ENCODE measurements at places on chromosomes 6 and 20. TPM values are rescaled to one million over a fixed set of nuclear protein-coding genes. Genes with fewer than 3 reads are reported as not detected.

Gene TMEM170B
- 0.54 TPM for total RNA-seq

Gene TXLNB
- 0.13 TPM for total RNA-seq

Gene CPXM1
- total RNA-seq = not detected

Gene MDFI
- total RNA-seq = 1.4 TPM

Gene LATS1
- 20.2 TPM for total RNA-seq

Gene SIRPA
- 73.5 TPM for total RNA-seq

Gene PIGT
- total RNA-seq = 108 TPM

Gene FNDC11
- not detected for total RNA-seq

Gene MLN
- total RNA-seq = not detected

Gene LAMP5
- not detected for total RNA-seq

GRCh38 chr6:164927288-164928056 lies 381.9 kb downstream of the C6orf118 start:
- DNase-seq = peak; percentile 76

DNA sequence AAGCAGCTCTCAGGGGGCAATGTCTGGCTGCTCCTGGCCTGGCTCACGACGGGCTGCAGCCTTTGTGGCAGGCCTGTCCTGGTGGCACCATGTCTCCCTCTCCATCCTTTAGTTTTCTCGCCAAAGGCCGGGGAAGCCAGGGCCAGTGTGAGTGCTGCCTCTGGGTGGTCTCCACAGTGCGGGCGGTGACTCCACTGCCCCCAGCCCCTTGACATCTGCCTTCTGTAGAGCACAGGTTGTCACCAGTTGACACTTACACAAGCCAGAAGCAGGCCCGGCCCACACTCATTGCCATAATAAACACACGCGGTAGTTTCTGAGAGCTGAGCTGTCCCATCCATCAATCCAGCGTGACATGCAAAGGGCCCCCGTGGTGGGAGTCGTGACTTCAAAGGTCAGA lies 219.5 kb downstream of the TFAP2C start:
- DNase-seq = no peak

DNA sequence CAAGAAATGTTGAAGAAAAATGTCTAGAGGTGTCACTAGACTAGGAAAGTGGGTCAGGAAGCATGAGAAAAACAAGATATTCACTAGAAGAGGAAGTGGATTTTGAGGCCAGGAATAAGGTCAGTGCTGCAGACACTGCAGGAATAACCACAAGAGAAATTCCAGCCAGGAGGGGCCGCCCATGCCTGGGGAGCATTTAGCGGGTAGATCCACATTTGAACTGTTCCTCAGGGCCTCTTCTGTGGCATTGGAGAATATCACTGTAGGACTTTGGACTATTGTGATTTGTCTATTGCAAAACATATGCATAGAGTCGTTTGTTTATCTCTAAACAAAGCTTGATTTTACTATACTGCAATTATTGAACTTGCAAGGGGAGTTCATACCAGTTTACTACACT lies 49.6 kb upstream of the CCDC28A start:
- DNase-seq = no peak

DNA sequence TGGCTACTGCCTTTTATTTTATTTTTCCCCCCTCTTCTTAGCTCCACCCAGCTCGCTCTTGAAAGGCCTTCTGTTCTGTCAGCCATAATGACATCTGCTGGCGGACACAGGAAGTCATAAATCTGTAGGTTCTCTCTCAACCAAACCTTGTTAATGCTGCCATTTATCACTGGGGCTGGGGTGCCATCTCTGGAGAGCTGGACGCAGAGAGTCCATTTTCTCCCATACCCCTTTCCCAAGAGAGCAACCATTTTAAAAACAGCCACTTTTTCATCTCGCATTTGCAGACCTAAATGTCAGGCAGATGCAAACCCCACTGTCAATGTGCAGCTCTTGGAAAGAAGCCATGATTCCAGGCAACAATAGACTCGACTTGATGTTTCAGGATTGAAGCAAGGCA lies 13.0 kb upstream of the TSHZ2 start:
- no peak for DNase-seq

DNA sequence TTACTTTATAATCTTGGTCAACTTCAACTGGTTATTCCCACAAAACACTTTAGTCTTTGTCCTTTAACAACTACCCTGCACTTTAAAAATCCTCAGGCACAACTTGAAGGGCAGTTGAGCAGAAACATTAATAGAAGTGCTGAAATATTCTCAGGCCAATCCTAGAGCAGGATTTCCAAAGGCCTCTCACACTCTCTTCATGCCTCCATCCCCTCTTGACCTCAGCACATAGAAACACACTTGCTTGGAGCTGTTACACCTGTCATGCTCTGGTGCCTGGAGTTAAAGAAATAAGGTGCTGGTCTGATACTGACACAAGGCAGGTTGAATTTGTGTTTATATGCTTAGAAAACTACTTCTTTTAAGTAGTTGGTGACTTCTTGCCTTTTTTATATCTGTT lies 618.8 kb upstream of the POU3F2 start:
- DNase-seq = no peak

DNA sequence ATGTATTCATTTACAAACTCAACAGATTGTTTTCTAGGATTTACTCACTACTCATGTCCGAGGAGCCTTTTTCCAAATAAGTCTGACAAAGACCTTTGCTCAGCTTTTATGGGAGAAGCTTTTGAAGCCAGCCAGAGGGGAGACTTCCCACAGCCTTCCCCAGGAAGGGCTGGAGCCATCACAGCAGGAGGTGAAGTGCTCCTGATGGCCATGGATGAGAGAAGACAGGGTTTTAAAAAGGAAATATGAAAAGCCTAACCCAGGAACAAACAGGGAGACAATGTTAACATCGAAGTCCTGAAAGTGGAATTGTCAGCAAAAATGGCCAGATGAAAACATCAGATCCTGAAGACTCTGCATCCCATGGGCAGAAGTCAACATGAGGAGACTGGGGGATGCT lies 11.6 kb upstream of the TAGAP start:
- DNase-seq = no peak

DNA sequence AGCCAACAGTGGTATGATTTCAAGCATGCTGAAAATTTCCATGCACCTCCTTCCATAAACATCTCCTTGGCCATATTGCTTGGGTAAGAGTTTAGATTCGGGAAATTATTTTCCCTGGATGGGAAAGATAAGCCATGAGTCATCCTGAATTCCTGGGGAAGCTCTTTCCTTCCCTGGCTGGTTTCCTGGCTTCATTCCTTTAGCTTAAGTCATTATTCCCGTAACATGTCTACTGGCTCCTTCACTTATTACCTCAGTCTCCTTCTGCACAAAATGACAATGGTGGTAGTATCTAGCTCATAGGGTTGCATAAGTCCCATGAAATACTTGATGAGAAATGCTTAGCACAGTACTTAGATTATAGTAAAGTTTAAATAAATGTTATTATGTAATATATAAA lies 27.6 kb downstream of the TINAG start:
- DNase-seq = peak; percentile 92

DNA sequence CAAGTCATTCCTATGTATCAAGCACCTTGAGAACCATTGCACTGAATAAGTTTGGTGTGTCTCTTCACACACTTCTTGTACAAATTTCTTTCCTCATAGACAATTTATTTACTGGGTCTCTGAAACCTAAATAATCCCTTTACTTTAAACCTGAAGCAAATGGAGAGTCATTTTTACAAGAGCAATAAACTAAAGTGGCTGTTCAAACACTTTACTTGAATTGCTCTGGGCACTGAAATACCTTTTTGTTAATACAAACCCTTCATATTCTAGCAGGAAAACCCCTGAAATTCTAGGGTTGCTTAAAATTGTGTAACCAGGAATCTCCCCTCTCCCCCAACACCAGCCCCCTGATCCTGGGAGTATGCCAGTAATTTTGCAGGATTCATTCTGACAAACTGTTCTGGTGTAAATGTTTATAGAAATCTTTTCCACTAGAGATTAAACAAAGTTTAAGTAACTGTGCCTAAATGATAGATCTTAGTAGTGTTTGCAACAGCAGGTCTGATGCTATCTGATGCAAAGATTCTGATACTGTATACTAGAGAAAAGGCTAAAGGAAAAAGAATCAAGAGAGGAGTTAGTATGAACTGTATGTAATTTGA lies 13.4 kb downstream of the RSPO3 start:
- DNase-seq = no peak

DNA sequence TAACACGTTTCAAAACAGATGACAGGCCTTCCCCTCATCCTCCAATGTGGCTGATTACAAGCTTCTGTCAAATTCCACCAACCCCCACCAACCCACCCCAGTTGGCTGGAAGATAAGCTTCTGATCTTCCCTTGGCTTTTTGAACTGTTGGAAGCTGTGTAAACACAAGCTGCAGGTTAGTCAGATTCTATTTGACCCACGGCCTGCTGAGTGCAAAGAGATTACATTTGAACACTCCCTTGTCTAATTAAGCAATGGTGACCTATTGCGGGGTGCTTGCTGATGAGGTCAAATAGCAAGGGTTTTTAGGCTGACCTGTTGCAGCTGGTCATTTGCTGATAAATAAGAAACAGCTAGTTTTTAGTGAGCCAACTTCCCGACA lies 379.7 kb downstream of the BMP2 start:
- DNase-seq = no peak

DNA sequence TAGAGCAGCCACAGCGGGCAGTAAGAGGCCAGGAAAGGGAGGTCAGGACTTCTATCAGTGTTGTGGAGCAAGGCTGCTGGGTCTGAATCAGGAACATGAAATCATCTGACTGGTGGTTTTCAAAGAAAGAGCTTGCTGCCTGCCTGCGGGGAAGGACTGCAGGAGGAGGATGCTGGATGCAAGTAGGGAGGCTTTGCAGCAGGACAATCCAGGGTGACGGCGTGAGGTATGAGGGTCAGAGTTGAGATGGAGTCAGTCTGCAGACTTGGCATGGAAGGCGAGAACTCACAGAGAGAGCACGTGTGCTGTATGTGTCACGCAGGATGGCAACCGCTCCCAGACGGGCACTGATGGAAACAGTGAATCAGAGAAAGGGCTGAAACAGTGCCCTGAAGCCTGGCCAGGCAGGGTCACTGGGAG lies 59.2 kb upstream of the CD93 start:
- DNase-seq = peak; percentile 98

DNA sequence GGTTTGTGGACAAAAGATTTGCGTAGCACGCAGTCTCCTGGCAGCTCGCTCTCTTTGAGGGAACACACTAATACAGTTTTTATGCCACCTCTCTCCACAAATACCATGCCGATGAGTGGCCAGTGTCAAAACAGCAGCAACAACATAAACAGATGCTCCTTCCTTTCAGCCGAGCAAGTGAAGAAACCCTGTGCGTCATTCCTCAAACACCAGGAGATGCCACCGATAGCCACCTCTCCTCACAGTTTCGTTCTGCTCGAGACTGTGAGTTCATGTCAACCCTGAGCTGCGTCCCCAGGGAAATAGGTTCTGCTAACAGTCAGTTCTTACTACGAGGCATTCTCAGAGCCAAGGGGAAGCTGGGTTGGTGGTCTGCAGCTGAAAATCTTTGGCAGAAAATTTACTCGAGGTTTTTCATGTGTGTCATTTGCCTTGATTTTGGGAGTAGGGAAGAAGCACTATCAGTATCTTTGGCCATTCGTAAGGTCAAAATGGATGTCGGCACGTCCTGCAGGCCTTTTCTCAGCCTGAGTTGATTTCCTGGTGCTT lies 59.9 kb downstream of the EYA2 start:
- DNase-seq = peak; percentile 90

- no peak for DNase-seq
Measured at GRCh38 chr6:169967687-169968086, 216.3 kb downstream of the ERMARD start.

DNA sequence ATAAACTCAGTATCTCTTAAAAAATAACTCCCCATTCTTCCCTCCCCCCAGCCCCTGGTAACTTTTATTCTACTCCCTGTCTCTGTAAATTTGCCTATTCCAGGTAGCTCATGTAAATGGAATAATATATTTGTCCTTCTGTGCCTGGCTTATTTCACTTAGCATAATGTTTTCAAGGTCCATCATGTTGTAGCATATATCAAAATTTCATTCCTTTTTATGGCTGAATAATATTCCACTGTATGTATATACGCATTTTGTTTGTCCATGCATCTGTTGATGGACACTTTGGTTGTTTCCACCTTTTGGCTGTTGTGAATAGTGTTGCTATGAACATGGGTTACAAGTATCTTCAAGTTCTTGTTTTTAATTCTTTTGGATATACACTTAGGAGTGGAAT lies 13.0 kb downstream of the PERP start:
- no peak for DNase-seq

DNA sequence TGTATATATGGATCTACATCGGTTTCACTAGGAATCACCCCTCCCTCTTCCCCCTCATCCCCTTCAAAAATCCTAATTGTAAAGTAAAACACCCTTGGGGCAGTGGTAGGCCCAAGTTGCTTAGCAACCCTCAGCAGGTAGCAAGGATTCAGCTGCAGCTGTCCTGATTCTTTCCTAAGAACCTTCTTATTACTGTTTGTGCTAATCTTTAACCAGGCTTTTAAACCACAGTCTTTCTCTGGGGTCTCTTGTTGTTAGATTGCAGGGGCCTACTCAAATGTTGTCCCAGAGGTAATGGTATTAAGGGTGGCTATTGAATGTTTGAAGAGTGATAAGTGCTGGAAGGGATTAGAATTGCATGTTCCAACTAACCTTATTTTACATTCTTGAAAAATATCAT lies 46.4 kb downstream of the PRL start:
- no peak for DNase-seq

- peak; percentile 56 for DNase-seq
Measured at GRCh38 chr6:63597141-63598048, 25.1 kb downstream of the LOC128125822 start.

DNA sequence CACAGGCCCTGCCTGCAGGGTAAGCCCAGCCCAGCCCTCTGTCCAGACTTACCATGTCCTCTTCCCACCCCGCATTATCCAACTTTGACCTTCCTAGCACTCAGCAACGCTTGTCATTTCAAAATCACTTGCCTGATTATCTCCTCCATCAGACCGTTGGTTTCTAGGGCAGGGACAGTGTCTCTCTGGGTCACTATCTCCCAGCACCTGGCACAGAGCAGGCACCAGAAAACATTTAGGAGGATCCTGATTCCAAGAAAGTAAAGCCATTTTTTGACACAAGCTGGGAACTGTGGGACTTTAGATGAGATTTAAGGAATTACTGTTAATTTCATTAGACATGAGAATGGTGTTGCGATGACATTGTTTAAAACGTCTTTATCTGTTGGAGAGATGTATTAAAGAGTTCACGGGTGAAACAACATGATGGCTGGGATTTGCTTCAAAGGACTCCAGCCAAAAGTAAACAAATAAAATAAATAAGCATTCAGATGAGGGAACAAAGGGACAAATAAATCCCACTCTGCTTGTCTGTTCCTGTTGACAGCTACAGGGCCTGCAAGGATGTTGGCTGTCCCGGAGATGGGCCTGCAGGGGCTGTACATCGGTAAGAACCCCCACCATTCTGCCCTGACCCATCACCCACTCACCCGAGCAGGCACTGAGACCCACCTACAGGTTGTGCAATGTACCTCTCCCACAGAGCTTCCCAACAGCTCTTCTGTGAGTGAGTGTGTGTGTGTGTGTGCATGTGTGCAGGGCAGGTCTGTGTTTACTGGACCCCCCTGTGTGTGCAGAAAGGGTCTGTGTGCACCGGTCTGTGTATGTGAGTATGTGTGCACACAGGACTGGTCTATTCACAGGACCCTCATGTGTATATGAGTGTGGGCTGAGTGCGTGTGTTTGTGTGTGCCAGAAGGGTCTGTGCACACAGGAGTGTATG lies 5.9 kb downstream of the HSPA12B start:
- DNase-seq = no peak

Data from GM23248 (cell line).